ENCODE measurements at places on chromosomes 6 and 20. TPM values are rescaled to one million over a fixed set of nuclear protein-coding genes. Genes with fewer than 3 reads are reported as not detected.

The PRL gene
- 0.99 TPM for total RNA-seq

The RHAG gene
- 3.5 TPM for total RNA-seq

The CD24 gene
- total RNA-seq = 267 TPM

The MAVS gene
- total RNA-seq = 18.5 TPM

The CDSN gene
- total RNA-seq = not detected

The SLC22A7 gene
- not detected for total RNA-seq

The TMEM244 gene
- total RNA-seq = 40.6 TPM

The LAMA5 gene
- 88.6 TPM for total RNA-seq

The WFDC2 gene
- 2.4 TPM for total RNA-seq

The ETV7 gene
- 0.38 TPM for total RNA-seq

The RAD21L1 gene
- total RNA-seq = 0.38 TPM

Measured in camera-type eye (tissue), 1 donor.